PC-9 (cell line): ENCODE measurements at places on chromosomes 3 and 15. TPM values are rescaled to one million over a fixed set of nuclear protein-coding genes. Genes with fewer than 3 reads are reported as not detected.

ROPN1 gene
- not detected in 2 replicates for total RNA-seq

ABHD6 gene
- 6.5 and 6.7 TPM in 2 replicates for total RNA-seq

P2RY13 gene
- not detected in 2 replicates for total RNA-seq

SLC6A11 gene
- total RNA-seq, result not detected in 2 replicates

CFAP92 gene
- 4.3 and 4.8 TPM in 2 replicates for total RNA-seq

EPHB3 gene
- total RNA-seq, result 12.0 and 15.7 TPM in 2 replicates

A4GNT gene
- total RNA-seq, result not detected in 2 replicates

RHCG gene
- 0.26 and 0.60 TPM in 2 replicates for total RNA-seq

ABI3BP gene
- total RNA-seq, result 3.4 and 4.2 TPM in 2 replicates

STAB1 gene
- 0.04 TPM in 1 of 2 replicates, not detected in the other for total RNA-seq

GPR27 gene
- not detected in 2 replicates for total RNA-seq

OR5H6 gene
- total RNA-seq, result not detected in 2 replicates

CYP8B1 gene
- not detected in 2 replicates for total RNA-seq

MKRN2OS gene
- 6.2 and 6.3 TPM in 2 replicates for total RNA-seq

PEX5L gene
- 0.33 and 0.98 TPM in 2 replicates for total RNA-seq

GRCh38 chr3:112858410-112859069 lies 11.9 kb upstream of the CD200R1L start:
- H3K36me3 ChIP-seq, result no peaks in the 10 kb centered on the region
- 0 out of 2 replicates have a peak, but pooled peaks cover 9% of the 10 kb centered on the region for H3K4me1 ChIP-seq
- H3K27ac ChIP-seq, result no peak overlapping the region
- H3K27me3 ChIP-seq, result no peaks in the 10 kb centered on the region
- no peak for DNase-seq
- no peak overlapping the region for H3K4me3 ChIP-seq

DNA sequence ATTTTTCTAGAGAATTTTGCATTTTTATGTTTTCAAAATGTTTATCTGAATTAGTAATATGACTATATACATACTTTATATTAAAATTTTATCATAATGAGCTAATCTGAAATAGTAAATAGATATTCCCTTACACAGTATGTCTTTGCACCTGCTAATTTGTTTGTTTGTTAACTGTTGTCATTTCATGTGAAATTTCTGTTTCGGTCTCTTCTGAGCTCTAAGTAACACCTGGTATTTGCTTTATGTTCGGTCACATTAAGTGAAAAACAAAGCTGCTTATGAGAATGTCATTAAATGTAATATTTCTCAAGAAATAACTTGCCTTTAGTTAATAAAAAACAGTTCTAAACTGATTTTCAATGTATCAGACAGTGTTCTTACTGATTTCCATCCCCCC lies 61.1 kb downstream of the FNDC3B start:
- peaks cover 86% of the 10 kb centered on the region for H3K4me1 ChIP-seq
- no peaks in the 10 kb centered on the region for H3K27me3 ChIP-seq
- H3K36me3 ChIP-seq, result peaks cover 57% of the 10 kb centered on the region

DNA sequence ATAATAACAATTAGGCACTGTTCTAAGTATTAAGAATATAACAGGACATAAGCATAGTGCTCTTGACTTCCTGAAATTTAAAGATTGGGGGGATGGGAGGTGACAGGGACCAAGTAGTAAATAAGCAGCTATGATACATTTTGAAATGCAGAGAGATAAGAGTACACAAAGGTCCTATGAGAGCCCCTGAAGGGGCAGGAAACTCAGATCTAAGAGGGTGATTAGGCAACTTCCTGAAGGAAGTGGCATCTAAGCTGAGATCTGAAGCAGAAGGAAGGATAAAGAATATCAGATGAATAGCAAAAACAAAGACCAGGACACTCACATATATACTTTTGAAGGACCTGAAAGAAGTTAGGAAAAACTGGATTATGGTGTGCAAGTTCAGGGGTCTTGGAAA lies 415.2 kb upstream of the FRG2C start:
- H3K36me3 ChIP-seq, result no peaks in the 10 kb centered on the region
- no peak overlapping the region for H3K4me3 ChIP-seq
- no peak overlapping the region for H3K27ac ChIP-seq
- no peak for DNase-seq

DNA sequence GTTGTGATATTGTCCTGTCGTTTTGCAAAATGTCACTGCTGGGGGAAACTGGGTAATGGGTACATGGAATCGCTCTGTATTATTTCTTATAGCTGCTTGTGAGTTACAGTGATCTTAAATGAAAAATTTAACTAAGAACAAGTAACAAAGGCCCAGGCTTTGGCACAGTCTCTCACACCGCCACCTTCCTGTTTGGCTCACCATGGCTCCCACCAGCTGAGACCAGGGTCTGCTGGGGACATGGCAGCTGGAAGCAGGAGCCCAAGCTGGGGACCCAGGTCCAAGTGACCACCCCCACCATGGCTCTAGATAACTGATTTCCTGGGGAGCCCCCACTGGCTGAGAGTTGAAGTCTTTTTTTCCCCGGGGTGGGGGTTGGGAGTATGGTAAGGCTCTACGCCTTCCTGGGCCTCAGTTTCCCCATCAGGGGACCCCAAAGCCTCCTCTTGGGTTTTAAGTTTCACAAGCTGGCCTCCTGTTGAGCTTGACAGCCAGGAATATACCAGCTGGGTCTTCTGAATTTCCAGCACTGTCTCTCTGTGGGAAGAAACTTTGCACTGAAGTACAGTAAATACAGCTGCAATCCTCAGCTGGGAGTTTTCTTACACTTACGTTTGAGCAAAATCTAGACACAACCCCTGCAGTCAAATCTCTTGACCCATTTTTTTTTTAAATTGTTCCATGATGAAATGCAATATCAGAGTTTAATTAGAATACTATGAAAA lies 26.1 kb downstream of the ABTB1 start:
- no peak for DNase-seq
- H3K27ac ChIP-seq, result no peak overlapping the region
- no peaks in the 10 kb centered on the region for H3K36me3 ChIP-seq
- H3K4me3 ChIP-seq, result no peak overlapping the region

DNA sequence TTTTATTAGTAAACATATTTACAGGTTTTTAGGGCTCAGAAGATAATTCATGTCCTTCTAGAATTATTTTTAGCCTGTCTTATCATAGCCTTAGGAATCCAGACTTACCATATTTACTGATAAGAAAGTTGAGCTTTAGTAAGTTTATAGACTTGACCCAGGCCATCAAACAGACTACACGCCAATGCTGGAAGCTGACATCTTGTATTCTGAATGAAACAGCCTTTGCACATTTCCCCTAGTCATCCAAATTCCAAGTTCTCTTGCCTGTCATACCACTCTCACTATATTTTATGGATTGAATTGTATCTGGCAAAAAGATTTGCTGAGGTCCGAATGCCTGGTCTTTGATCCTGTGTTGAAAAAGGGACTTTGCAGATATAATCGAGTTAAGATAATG lies 58.6 kb downstream of the DRD3 start:
- H3K27ac ChIP-seq, result no peak overlapping the region
- H3K27me3 ChIP-seq, result no peaks in the 10 kb centered on the region
- DNase-seq, result no peak
- no peaks in the 10 kb centered on the region for H3K4me1 ChIP-seq
- H3K4me3 ChIP-seq, result no peak overlapping the region
- no peaks in the 10 kb centered on the region for H3K36me3 ChIP-seq

DNA sequence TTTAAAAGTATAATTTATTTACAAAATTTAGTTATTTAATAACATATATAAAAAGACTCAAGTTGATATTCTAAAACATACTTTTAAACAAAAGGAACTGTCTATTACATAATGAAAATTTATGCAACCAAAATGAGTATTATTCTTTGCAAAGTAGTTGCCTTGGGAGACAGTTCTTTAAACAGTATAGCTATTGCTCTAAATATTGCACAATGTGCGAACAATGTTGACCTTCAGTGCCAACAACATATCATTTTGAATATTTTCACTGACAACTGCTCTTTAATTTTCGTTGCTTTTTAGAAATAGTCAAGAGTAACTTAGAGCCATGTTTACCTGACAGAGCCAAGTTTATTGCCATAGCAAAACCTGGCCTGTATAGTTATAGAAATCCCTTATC lies 124.9 kb downstream of the ZBTB20 start:
- H3K27ac ChIP-seq, result no peak overlapping the region
- H3K36me3 ChIP-seq, result no peaks in the 10 kb centered on the region
- no peaks in the 10 kb centered on the region for H3K4me1 ChIP-seq
- H3K4me3 ChIP-seq, result no peak overlapping the region

DNA sequence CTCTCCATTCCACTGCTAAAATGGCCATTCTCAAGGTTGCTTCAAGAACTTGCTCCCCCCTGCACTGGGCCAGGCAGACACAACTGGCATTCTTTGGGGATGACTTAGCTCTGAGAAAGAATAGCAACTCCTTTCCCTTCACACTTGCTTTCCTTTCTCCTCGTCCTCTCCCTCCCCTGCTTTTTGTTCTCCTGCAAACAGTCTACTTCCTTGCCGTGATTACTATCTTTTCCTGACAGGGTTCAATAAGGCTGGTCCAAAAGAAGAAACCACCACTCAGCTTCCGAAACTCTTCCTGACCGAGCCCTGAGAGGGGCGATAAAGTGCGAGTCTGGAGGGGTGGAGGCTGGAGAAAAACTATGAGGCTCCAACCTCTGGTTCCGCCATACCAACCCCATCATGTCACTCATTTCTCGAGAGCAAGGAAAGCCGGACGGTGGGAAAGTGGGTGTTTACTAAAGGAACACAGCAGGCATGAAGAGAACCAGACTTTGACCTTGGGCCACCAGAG lies 5.0 kb downstream of the AMOTL2 start:
- H3K27ac ChIP-seq, result peak overlapping the region; percentile 98
- H3K4me1 ChIP-seq, result peaks cover 79% of the 10 kb centered on the region
- H3K4me3 ChIP-seq, result peak overlapping the region; percentile 100; the same call in 1 of the 2 replicates
- peaks cover 84% of the 10 kb centered on the region for H3K36me3 ChIP-seq
- DNase-seq, result no peak
- H3K27me3 ChIP-seq, result no peaks in the 10 kb centered on the region

- peaks cover 66% of the 10 kb centered on the region for H3K4me1 ChIP-seq
- H3K27ac ChIP-seq, result no peak overlapping the region
- no peak for DNase-seq
- H3K27me3 ChIP-seq, result no peaks in the 10 kb centered on the region
- no peak overlapping the region for H3K4me3 ChIP-seq
Measured at GRCh38 chr3:12347301-12347700, 58.4 kb downstream of the PPARG start.

- H3K4me1 ChIP-seq, result peaks cover 97% of the 10 kb centered on the region
- DNase-seq, result peak; percentile 54
- no peaks in the 10 kb centered on the region for H3K27me3 ChIP-seq
- no peaks in the 10 kb centered on the region for H3K36me3 ChIP-seq
Measured at GRCh38 chr3:193830791-193831191, 237.8 kb downstream of the OPA1 start.

GRCh38 chr3:117572786-117573185 lies 863.2 kb downstream of the TUSC7 start:
- H3K4me1 ChIP-seq, result no peaks in the 10 kb centered on the region
- no peaks in the 10 kb centered on the region for H3K36me3 ChIP-seq
- H3K4me3 ChIP-seq, result no peak overlapping the region
- no peak overlapping the region for H3K27ac ChIP-seq
- H3K27me3 ChIP-seq, result no peaks in the 10 kb centered on the region

GRCh38 chr3:66404197-66404596 lies 96.6 kb downstream of the LRIG1 start:
- DNase-seq, result no peak
- H3K27ac ChIP-seq, result no peak overlapping the region
- H3K4me1 ChIP-seq, result peaks cover 4% of the 10 kb centered on the region; the same call in 1 of the 2 replicates
- no peaks in the 10 kb centered on the region for H3K27me3 ChIP-seq
- H3K4me3 ChIP-seq, result no peak overlapping the region

GRCh38 chr3:50353245-50354004 lies 2.8 kb downstream of the CYB561D2 start:
- no peak overlapping the region for H3K4me3 ChIP-seq
- no peak overlapping the region for H3K27ac ChIP-seq
- 0 out of 2 replicates have a peak, but pooled peaks cover 4% of the 10 kb centered on the region for H3K36me3 ChIP-seq
- H3K27me3 ChIP-seq, result no peaks in the 10 kb centered on the region
- H3K4me1 ChIP-seq, result peaks cover 43% of the 10 kb centered on the region

- H3K27me3 ChIP-seq, result no peaks in the 10 kb centered on the region
- no peak for DNase-seq
- no peak overlapping the region for H3K4me3 ChIP-seq
- no peaks in the 10 kb centered on the region for H3K36me3 ChIP-seq
Measured at GRCh38 chr3:166582236-166582635, 745.0 kb upstream of the BCHE start.

- DNase-seq, result no peak
- no peak overlapping the region for H3K4me3 ChIP-seq
- peaks cover 10% of the 10 kb centered on the region for H3K4me1 ChIP-seq
- H3K36me3 ChIP-seq, result no peaks in the 10 kb centered on the region
- no peaks in the 10 kb centered on the region for H3K27me3 ChIP-seq
Measured at GRCh38 chr3:111763001-111763471, 96.0 kb upstream of the PHLDB2 start.

DNA sequence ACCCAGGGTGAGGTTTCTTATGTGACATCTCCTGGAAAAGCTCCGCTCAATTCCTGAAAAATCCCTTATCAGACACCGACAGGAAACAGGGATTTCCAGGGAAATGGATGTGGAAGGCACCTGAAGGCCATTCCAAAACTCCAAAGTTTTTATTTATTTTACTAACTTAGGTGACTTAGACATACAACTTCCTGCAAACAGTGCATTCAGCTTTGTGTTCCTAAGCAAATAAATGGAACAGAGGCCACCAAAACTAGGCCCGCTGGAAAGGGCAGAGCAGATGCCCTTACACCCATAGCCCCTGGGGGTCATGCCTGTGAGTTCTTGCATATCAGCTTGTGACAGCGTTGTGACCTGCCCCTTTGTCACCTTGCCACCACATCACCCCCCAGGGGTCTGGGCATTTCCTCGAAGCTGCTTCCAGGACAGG lies 239.4 kb downstream of the XXYLT1 start:
- no peaks in the 10 kb centered on the region for H3K36me3 ChIP-seq
- peaks cover 53% of the 10 kb centered on the region for H3K4me1 ChIP-seq
- H3K4me3 ChIP-seq, result peak overlapping the region; percentile 28; the same call in 1 of the 2 replicates
- DNase-seq, result peak; percentile 85
- H3K27me3 ChIP-seq, result no peaks in the 10 kb centered on the region
- H3K27ac ChIP-seq, result peak overlapping the region; percentile 83

- no peak overlapping the region for H3K4me3 ChIP-seq
- peaks cover 25% of the 10 kb centered on the region for H3K4me1 ChIP-seq
- no peak overlapping the region for H3K27ac ChIP-seq
- no peaks in the 10 kb centered on the region for H3K36me3 ChIP-seq
Measured at GRCh38 chr15:69071260-69071659, 56.8 kb downstream of the NOX5 start.
